ENCODE measurements at places on chromosomes 6 and 20. TPM values are rescaled to one million over a fixed set of nuclear protein-coding genes. Genes with fewer than 3 reads are reported as not detected.
A peak's percentile ranks its signal among the peaks of the same experiment; 100 is the strongest.

DNA sequence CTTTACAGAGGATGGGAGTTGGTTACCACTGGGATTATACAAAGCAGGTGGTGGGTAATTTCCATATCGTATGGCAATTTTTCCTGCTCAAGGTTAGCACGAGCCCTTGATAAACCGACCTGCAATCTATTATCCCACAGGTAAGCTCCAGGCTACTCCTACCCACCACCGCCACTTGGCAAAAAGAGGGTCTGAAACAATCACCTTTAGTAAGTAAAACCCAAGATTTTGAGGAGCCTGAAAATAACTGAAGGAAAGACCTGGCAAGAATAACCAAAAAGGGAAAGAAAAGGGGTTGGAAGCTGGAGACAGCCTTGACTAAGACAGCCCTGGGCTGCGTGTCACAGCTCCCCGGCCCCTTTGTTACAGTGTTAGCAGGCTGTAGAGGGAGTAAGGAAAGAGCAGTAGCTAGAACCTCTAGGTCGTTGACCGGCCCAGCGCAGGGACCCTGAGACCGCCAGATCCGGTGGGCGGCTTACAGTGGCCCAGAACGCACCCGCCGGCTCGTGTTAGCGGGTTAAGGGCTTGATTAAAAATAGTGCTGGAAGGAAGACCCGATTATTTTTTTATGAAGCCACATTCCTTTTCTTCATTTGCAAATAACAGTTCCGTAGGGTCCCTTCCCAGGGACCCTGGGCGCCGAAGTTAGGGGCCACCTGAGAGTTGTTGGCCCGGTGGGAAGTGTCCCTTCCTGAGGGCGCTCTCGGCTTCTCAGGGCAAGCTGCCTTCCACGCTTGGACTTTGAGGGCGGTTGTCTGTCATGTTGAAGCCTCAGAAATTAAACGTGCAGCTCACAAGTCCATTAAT, 30.5 kb downstream of the TFAP2B start:
- no peak for DNase-seq

The HAO1 gene
- not detected for polyA plus RNA-seq

- DNase-seq = no peak
These were observed 154.2 kb upstream of the QKI start for GRCh38 chr6:163260111-163260895.

The MDFI gene
- polyA plus RNA-seq = not detected

DNA sequence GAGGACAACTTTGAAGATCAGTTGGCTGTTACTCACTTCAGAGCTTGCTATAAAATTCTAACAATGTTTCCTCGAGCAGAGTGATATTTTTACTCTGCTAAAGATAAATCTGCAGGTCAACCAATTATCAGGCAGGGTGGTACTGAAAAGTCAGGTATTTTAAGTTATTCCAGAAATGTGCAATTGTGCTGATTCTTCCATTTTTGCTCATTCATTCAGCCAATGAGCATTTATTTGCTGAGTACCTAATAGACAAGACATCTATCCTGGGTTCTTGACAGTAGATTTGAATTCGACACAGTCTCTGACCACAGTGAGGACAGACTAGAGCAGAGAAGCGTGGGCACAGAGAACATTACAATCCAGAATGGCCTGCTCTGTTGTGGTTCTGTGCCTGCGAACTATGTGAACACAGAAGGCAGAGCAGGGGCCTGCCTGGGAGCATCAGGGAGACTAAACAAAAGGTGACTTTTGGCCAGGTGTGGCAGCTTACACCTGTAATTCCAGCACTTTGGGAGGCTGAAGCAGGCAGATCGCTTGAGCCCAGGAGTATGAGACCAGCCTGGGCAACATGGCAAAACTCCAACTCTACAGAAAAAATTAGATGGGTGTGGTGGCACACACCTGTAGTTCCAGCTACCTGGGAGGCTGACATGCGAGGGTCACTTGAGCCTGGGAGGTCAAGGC, 14.8 kb downstream of the TPMT start:
- DNase-seq = no peak

GRCh38 chr6:50270415-50270814, 220.7 kb upstream of the DEFB112 start:
- DNase-seq = no peak

DNA sequence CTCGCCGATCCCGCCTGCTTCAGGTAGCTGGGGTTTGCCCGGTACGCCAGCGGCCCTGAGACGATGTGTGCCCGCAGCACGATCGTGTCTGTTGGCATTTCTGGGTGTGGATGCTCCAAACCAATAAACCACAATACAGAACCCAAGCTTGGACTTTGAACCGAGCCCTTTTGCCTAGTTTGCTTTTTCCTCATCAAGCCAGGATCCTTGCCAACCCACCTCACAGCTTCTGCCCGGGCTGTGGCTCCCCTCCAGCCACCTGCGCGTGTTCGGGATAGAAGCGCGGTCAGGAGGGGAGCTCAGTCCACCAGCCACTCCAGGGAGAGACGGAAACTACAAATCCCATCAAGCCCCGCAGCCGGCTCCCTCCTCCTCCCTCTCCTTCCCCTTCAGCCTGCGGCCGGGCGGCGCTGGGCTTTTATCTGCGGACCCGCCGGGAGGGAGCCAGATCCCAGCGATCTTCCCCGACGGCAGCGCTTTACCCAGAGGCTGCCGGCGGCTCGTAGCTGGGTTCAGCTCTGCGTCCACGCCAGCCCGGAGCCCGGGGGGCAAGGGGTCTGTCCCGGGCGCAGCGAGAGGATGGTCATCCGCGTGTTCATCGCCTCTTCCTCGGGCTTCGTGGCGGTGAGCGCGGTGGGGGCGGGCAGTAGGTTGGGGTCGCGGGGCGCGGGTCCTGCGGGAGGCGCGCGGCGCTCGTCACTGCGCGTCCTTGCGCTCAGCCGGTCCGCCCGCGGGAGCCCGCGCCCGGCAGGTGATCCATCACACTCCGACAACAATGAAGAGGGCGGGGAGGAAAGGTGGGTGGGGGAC, at the start of gene SH3BGRL2:
Gene SH3BGRL2, plus strand, starts transcription at position 447 of the 810 bp plus-strand sequence. Its CDS starts 133 bp downstream, at position 580.
- peak; percentile 64 for DNase-seq

DNA sequence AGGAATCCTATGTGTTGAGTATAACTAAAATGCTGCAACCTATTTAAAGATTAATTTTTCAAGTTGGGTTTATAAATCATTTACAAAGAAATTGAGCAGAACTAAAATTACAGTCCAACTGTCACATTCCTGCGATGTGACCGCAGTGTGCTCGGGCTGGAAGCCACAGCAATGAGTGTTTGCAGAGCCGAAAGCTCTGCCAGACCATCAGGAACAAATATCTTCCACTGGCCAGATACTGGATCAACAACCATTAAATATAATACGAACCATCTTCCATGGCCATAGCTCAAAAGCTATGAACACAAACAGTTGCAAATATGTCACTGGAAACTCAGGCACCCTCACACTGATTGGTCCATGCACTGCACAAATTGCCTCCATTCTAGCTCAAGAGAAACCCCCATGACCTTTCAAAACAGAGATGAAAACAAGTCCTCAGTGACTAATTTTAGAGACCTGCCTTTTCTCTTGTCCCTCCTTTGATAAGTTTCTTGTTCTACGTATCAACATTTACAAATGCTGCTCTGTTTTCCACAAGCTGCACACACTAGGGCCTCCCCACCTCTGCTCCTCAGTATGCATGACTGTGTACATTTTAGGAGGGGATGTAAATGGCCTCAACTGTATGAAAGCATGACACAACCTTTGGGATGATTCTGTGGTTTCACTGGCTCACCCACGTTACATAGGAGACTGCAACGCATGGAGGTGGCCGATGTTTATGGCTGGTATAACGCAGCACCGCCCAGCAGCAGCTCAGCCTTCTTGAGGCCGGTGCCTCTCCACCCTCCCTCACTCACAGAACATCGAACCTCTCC, 171.7 kb downstream of the WDR27 start:
- no peak for DNase-seq

GRCh38 chr6:124775121-124775520, 187.1 kb upstream of the RNF217 start:
- no peak for DNase-seq

GRCh38 chr20:10609276-10609675, 64.5 kb downstream of the JAG1 start:
- no peak for DNase-seq

GRCh38 chr6:133243723-133244305, 2.7 kb downstream of the EYA4 start:
- no peak for DNase-seq

DNA sequence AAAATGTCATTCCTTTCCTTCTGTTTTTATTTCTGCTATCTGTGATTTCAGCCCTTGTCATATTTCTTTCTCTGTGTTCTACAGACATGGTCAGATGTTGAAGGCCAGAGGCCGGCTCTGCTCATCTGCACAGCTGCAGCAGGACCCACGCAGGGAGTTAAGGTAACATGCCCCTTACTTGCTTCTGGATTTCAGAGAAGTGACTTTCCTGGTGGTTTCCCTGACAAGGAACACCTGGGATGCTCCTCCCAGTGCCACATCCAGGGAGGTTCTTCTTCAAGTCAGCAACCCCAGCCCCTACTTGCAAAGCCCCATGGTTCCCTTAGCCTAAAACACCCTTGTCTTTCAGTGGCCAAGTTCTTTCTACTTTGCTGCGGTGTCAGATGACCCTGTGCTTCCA, 41.3 kb downstream of the CDH26 start:
- DNase-seq = no peak

The ZSCAN23 gene
- 0.38 TPM for polyA plus RNA-seq
